GM10248 (cell line): ENCODE measurements at places on chromosomes 1 and 21.

- DNase-seq = peak; percentile 67
Measured at GRCh38 chr1:243748706-243749283, 101.2 kb downstream of the AKT3 start.

- DNase-seq = peak; percentile 35
Measured at GRCh38 chr1:101379950-101380349, 143.1 kb downstream of the S1PR1 start.

DNA sequence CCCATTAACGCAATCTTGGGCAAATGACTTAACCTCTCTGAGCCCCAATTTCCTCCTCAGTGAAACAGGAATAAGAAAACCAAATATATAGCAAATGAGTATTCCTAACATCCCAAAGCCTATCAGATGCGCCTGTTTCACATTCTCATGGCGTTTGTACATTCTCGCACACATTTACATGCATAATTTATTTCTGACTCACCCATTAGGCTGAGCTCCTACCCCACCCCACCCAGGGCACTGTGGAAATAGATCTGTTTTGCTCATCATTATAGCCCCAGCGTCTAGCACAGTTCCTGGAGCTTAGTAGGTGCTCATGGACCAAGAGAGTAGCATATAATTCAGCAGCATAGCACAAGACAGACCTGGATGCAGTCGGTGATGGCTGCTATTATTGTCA, 146.1 kb upstream of the VANGL1 start:
- DNase-seq = no peak

- DNase-seq = no peak
Measured at GRCh38 chr1:78090472-78091133, 44.8 kb downstream of the GIPC2 start.

- no peak for DNase-seq
Measured at GRCh38 chr1:232226197-232226712, 403.7 kb downstream of the SIPA1L2 start.

- DNase-seq = no peak
Measured at GRCh38 chr21:45580576-45581321, 38.5 kb upstream of the SLC19A1 start.
